Neural crest cell (in vitro differentiated cells): ENCODE measurements at places on chromosomes 6 and 20. TPM values are rescaled to one million over a fixed set of nuclear protein-coding genes. Genes with fewer than 3 reads are reported as not detected.

DNA sequence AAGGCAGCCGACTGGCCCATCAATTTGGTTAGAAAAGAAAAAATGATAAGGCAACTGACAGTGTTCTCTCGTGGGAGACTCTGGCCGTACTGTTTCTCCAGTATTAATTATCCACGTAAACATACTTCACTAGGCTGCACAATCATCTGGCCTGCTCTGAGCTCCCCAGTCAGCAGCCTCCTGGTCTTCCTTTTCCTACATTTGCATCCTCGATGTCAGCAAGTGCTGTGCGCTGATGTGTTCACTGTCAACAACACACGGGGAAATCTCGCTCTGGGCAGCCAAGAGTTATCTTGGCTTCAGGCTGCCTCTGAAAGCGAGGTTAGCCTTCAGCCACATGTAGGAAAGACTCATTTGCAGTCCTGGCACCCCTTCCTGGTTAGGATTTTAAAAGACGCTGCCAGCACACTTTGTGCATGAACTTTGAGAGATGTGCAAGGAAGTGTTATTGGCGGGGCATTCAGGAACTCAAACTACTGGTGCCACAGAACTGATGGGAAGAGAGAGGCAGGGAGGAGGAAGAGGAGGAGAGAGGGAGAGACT, 460.5 kb upstream of the ARID1B start:
- DNase-seq, result no peak

- DNase-seq, result no peak
Observed at GRCh38 chr6:155200012-155200411, 63.8 kb upstream of the CLDN20 start.

ADAM33 gene
- total RNA-seq, result 3.0 and 3.2 TPM in 2 replicates

GRCh38 chr6:117440706-117441525, 15.2 kb upstream of the ROS1 start:
- no peak for DNase-seq

TGM2 gene
- total RNA-seq, result 1.2 and 1.4 TPM in 2 replicates

- no peak for DNase-seq
Observed at GRCh38 chr6:66937180-66937579, 1230.2 kb upstream of the EYS start.

RIMS4 gene
- 4.1 and 6.1 TPM in 2 replicates for total RNA-seq

- no peak for DNase-seq
Observed at GRCh38 chr6:36378243-36378920, 9.1 kb downstream of the ETV7 start.

GRCh38 chr20:44092551-44093248, 94.3 kb downstream of the JPH2 start:
- peak; percentile 34 for DNase-seq

- no peak for DNase-seq
Observed at GRCh38 chr20:34274694-34275093, 28.5 kb downstream of the AHCY start.

- no peak for DNase-seq
Observed at GRCh38 chr6:168017629-168018028, 20.2 kb downstream of the KIF25 start.

IL17F gene
- not detected in 2 replicates for total RNA-seq

SLC24A3 gene
- 0.27 and 0.51 TPM in 2 replicates for total RNA-seq

GRCh38 chr20:48467622-48468021, 360.2 kb downstream of the PREX1 start:
- no peak for DNase-seq

DNA sequence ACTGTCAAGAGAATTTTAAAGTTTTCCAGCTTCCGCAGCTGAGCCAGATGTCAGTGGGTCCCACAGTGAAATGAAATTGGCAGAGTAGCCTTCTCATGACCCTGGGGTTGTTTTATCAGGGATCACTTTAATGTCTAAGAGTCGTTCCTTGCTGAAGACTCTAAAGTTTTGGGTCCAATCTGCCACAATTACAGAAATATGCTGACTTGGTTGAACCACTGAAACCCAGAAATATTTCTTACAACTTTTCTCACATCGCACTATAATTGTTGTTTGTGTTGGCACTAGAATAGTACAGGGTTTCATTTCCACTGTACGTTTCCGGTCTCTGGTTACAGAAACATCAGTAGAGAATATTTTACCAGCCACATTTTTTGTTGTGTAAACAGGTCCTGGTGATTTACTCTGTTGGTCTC, 109.0 kb downstream of the HMGCLL1 start:
- DNase-seq, result no peak

RAET1L gene
- not detected in 2 replicates for total RNA-seq

DNA sequence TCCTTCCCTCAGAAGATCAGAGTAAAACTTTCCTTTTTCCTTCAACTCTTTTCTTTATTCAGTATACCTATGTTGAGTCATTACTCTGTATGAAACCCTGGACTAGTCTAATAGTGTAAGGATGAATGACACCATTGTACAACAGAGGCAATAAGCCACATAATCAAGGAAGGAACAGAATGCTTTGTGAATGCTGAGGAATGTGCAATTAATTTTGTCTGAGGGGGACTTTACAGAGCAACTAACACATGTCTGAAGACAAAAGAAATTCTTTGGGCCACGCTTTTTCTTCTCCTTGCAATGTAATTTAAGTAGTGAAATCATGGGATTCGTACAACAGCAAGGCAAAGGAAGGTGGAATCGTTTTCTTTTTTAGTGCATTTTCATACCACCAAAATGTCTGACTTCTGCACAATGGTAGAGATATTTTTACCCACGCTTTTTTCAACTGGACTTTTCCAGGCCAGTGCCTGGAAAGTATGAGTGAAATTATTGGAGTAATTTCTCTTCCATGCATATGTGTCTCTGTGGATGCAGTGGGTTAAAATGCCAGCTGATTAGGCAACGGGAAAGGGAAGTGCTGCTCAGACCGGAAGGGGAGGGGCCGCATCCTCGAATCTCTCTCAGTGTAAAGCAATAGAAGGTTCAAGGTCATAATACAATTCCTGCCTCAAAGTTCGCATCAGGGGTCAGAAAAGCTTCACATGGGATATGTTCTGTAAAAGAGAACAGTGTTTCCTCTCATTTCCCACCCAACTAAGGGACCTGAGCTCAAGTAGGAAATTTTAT, 89.9 kb upstream of the MTHFD1L start:
- no peak for DNase-seq

- no peak for DNase-seq
Observed at GRCh38 chr6:123295672-123296071, 299.6 kb downstream of the CLVS2 start.

ZNF391 gene
- total RNA-seq, result 10.1 and 10.2 TPM in 2 replicates

GRCh38 chr6:66578362-66578761, 871.3 kb upstream of the EYS start:
- no peak for DNase-seq

RAET1E gene
- total RNA-seq, result not detected in 2 replicates

- DNase-seq, result no peak
Observed at GRCh38 chr20:1010659-1011058, 8.5 kb upstream of the RSPO4 start.

- DNase-seq, result no peak
Observed at GRCh38 chr6:131937703-131938631, 13.2 kb downstream of the CCN2 start.

NMBR gene
- total RNA-seq, result 0.35 TPM in 1 of 2 replicates, not detected in the other
